ENCODE measurements at places on chromosomes 6 and 20.

DNA sequence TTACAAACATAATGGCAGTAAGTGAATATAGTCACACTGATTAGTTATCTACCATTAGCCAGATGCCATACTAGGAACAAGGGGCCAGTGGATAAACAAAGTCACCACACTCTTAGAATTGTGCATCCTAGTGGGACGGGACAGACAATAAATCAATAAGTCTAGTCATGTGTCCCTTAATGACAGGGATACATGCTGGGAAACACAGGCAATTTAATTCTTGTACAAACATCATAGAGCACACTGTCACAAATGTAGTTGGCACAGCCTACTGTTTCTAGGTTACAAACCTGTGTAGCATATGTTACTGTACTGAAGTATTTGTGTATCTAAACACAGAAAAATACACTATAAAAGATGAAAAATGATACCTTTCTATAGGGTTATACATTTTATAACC lies 123.0 kb upstream of the FAM184A start:
- DNase-seq: no peak

GRCh38 chr20:57079031-57080005 lies 187.1 kb downstream of the BMP7 start:
- DNase-seq: no peak

DNA sequence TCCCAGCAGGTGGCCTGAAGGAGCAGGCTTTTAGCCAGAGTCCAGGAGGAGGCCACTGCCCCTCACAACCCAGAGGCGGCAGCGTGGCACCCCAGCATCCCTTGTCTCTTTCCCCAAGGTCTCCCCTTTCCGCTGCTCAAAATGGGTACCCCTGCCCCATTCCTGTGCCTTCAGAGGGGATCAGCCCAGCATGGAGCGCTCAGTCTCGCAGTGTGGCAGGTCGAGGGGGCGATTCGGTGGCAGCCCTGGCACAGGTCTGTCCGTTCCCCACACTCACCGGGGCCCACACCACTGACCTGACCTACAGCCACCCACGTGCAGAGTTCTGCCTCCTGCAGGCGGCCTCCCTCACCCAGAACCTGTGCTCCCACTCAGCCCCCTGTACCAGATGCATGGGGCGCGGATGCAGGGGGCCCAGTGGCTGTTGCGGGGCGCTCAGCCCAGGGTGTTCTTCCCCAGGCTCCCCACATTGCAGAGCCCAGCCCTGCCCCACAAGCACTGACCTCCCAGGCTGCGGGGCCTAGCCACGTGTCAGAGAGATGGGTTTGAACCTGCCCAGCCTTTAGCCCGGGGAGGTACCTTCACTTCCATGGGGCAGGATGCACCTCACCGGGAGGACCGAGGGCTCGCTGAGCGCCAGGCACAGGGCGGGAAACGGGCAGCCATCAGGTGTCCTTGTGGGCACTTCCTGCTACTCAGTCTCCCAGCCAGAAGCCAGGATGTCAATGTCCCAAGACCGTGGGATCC lies 41.8 kb downstream of the DSTN start:
- no peak for DNase-seq

DNA sequence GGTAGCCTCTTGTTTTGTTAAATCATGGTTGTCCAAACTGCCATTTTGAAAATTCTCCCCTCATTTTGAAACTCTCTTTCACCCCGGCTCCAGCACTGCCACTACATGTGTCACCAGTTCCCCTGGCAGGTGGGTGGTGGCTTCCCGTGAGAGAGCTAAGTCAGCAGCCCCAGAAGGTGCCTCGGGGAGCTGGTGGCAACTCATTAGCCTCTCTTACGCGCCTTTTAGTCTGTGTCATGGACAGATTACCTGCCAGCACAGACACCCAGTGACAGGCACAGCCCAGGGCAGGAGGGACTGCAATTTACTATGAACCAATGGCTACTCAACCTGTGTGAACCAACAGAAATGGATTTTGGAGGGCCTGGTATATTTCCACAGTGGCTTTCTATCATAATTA lies 147.1 kb upstream of the SASH1 start:
- DNase-seq: no peak

GRCh38 chr20:59661153-59661552 lies 56.8 kb downstream of the PHACTR3 start:
- no peak for DNase-seq

DNA sequence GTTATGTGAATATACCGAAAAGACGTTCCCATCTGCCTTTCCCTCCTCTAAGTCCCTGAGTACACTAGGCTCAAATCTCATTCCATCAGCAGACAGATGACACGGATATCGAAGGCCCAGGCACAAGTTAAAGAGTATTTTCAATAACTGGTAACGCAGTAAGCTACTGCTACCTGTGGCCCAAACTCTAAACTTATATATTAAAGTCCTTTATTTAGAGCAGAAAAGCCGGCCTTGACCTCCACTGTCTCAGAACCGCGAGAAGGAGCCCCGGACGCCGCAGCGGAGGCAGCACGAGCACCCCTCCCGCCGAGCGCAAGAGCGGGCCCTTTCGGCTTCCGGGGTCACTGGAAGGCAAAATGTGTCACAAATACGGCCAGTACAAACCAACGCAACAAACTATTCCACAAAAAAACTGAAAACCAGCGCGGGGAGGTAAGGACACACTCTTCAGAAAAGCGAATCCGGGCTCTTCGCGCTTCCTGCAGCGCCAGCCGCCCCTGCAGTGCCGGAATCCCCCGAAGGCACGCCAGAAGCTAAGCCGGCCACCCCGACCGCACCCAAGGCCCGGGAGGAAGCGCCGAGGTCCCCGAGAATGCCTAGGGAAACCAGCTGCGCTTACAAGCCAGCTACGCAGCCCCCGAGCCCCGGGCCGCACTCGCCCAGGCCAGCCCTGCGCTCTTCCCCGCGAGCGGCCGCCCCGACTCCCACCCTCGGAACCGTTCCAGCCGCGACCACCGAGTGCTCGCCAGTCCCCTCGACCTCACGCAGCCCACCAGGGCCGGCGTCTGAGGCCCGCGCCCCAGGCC lies 681 bp downstream of the DIDO1 start:
- DNase-seq: peak; percentile 52

GRCh38 chr6:32803416-32803815 lies 13.4 kb downstream of the HLA-DOB start:
- no peak for DNase-seq

- no peak for DNase-seq
Measured at GRCh38 chr6:17381424-17382147, 11.8 kb upstream of the CAP2 start.

DNA sequence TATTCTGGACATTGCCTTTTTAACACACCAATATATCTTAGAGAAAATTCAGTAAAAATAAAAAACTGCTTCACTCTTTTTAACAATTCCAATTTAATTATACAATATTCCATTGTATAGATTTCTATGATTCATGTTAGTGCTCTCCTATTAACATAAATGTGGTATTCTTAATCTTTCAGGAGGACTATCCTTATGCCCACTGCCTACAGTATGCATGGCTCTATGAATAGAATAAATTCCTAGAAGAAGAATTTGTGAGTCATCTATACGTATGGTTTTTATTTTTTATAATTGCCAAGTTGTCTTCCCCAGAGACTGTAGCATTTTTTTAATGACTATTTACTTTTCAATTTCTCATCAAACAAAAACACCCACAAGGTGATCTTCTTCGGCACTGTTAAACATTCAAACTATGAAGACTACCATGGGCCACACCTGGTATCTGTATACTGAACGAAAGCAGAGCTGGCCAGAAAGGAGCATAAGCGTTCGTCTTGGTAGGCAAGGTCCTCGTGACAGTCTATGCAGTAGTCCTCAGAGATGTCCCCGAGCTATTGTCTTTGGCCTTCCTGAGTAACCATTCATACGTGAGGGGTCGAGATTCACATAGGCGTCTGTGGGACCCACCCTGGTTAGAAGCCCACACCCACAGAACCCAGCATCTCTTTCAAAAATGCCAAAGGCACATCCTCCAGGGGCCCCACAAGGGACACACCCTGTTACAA lies 74.6 kb downstream of the KIF16B start:
- DNase-seq: no peak

- no peak for DNase-seq
Measured at GRCh38 chr6:11431455-11431937, 106.1 kb upstream of the TMEM170B start.

GRCh38 chr6:148954934-148955333 lies 208.1 kb downstream of the UST start:
- DNase-seq: no peak

GRCh38 chr20:60095456-60095855 lies 137.2 kb downstream of the CDH26 start:
- DNase-seq: peak; percentile 99

DNA sequence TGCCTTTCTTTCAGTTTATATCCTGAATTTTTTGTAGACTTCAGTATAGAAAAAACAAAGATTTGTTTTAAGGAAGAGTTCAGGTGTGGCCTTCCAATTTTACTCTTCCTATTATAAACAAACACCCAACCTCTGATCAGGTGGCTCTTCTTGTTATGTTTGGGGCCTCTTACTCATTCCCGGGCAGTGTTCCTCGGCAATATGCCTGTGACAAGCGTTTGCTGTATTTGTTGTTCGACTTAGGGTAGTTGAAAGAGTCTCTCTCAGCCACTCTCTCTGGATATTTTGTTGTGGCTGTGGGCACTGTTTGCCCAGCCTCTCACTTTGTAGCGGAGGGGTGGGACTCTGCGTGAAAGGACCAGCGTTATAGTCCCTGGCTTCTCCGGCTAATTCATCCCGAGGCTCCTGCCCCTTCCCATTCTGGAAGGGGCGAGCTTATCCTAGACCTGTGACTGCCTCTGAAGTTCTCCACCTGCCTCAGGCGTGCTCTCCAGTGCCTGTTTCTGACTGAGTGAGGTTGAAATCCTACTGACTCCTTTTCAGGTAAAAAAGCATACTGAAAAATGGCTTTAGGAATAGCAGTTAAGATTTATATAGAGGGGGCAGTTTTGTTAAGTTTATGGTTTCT lies 97.4 kb downstream of the PLCB4 start:
- no peak for DNase-seq

DNA sequence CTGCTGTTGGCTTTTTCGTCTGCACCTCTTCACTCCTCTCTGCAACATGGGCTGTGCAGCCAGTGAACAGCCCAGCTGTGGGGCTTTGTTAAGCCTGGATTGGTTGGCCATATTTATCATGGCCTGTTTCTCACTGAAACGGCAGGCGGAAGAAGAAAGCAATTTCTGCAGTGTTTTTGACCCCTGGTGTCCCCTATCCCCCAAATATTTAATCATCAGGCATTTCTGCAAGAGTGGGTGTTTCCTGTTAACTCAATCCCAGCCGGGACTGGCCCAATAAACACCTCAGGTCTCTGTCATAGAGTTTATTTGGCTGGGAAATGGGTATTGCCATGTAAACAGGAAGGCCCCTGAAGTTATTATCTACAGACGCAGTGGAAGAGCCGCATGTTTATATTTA lies 174.8 kb upstream of the SUPT3H start:
- no peak for DNase-seq

DNA sequence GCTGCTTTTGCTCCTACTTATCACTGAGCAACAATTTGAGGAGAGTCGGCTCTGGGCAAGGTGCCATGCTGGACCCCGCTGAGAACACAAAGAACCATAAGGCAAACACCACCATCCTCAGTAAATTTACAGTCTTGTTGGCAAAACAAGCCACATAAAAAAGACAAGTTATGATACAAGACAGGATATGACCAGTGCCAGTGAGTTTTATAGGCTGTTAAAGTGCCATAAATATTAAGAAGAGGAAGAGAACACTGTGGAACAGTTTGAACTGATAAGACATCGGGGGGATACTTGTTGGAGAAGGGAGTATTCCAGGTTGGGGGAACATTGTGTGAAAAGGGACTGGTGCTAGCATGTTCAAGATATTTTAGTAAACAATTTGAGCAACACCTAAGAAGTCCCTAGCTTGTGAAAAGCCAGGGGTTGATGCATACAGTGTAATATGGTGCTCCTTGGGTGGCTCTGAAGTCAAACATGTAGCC lies 25.3 kb upstream of the RIPOR2 start:
- no peak for DNase-seq

All from NCI-H2171 treated with DMSO at 0.1 percent for 48 hours (cell line).